Activated CD8-positive, alpha-beta T cell treated with anti-CD3 and anti-CD28 coated beads for 36 hours (primary cell): ENCODE measurements at places on chromosomes 5 and 9. TPM values are rescaled to one million over a fixed set of nuclear protein-coding genes. Genes with fewer than 3 reads are reported as not detected.

ABCA2 gene
- 16.2 TPM for total RNA-seq

SHOC1 gene
- not detected for total RNA-seq

KLF4 gene
- 1.7 TPM for total RNA-seq

TOR1B gene
- total RNA-seq, result 18.5 TPM

GRCh38 chr5:4098226-4098625 is 502.6 kb downstream of the IRX1 start:
- no peak for DNase-seq

- DNase-seq, result no peak
These were observed 44.6 kb downstream of the MARCHF11 start for GRCh38 chr5:16135003-16135402.

DNA sequence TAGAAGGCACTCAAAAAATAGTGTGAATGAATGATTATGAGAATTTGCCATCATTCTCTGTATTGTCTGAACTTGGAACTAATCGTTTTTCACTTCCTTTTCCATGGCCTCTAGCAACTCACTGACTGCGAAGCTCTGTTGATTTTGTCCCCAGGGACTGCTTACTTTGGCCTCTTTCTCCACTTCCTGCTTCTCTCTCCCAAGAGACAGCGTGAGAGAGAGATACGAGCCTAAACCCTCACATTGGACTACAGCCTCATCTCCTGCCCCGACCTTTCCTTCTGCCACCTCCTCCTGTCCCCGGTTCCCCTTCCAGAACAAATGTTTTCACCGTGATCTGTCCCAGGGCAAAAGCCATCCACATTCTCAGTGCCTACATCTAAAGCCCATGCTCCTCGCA is 300.8 kb upstream of the PANK3 start:
- no peak for DNase-seq

GRCh38 chr5:56088967-56089829 is 94.4 kb upstream of the IL6ST start:
- DNase-seq, result peak; percentile 64

- DNase-seq, result peak; percentile 19
These were observed 10.0 kb upstream of the CAST start for GRCh38 chr5:96651948-96652753.

- DNase-seq, result no peak
These were observed 59.2 kb downstream of the CRB2 start for GRCh38 chr9:123414936-123415930.

DNA sequence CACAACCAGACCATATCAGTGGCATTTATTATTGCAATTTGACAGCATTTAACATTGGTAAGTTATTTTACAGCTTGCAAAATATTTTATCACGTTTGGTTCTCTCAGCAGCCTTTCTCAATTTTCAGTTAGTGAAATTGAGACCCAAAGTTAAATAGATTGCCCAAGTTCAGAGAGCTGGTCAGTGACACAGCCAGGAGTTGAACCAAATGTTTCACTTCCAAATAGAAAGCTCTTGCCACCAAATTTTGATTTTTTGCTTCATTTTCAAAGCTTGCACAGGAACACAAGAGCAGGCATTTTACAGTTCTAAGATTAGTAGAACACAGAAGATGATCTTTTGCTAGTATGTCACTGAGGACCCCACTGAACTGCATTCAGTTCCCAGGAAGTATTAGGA is 271.5 kb upstream of the C9orf72 start:
- no peak for DNase-seq
